ENCODE measurements at places on chromosomes 6 and 20. TPM values are rescaled to one million over a fixed set of nuclear protein-coding genes. Genes with fewer than 3 reads are reported as not detected.

The BRD2 gene
- total RNA-seq = 187 TPM

The SPTLC3 gene
- total RNA-seq = 0.23 TPM

GRCh38 chr6:101845172-101845571, 451.7 kb downstream of the GRIK2 start:
- no peaks in the 10 kb centered on the region for H3K27me3 ChIP-seq
- no peaks in the 10 kb centered on the region for H3K4me1 ChIP-seq
- H3K36me3 ChIP-seq = no peaks in the 10 kb centered on the region
- no peak overlapping the region for H3K27ac ChIP-seq
- DNase-seq = no peak
- H3K4me3 ChIP-seq = no peak overlapping the region

GRCh38 chr6:138590796-138591709, 91.8 kb upstream of the NHSL1 start:
- H3K27ac ChIP-seq = no peak overlapping the region
- peak; percentile 75 for DNase-seq
- H3K27me3 ChIP-seq = no peaks in the 10 kb centered on the region
- H3K4me3 ChIP-seq = no peak overlapping the region
- no peaks in the 10 kb centered on the region for H3K36me3 ChIP-seq

The CALHM4 gene
- total RNA-seq = 0.72 TPM

The TUBB2B gene
- 3.6 TPM for total RNA-seq

- no peaks in the 10 kb centered on the region for H3K4me1 ChIP-seq
- no peak overlapping the region for H3K27ac ChIP-seq
- no peaks in the 10 kb centered on the region for H3K36me3 ChIP-seq
- no peaks in the 10 kb centered on the region for H3K27me3 ChIP-seq
- H3K4me3 ChIP-seq = no peak overlapping the region
- DNase-seq = no peak
These were observed 31.8 kb upstream of the RSPO4 start for GRCh38 chr20:1033751-1034414.

DNA sequence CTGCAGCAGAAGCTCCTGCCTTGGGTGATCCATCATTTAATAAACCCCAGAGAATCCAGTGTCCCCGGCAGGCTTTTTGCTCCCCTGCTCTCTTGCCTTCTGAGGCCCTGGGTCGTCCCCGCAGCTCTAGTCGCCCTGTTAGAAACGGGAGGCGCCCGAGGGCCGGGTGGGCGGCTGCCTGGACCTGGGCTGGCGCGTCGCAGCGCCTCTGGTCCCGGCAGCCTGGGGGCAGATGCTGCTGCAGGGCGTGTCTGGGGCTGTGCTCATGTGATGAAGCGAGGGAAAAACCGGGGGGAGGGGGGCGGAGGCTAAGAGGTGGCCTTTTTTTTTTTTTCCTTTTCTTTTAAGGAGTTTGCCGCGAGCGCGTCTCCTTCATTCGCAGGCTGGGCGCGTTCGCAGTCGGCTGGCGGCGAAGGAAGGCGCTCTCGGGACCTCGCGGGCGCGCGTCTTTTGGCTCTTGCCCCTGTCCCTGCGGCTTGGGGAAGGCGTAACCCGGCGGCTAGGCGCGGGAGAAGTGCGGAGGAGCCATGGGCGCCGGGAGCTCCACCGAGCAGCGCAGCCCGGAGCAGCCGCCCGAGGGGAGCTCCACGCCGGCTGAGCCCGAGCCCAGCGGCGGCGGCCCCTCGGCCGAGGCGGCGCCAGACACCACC, 394 bp downstream of the AKAP12 start:
- H3K36me3 ChIP-seq = no peaks in the 10 kb centered on the region
- peak; percentile 73 for DNase-seq
- peak overlapping the region; percentile 69 for H3K4me3 ChIP-seq
- no peaks in the 10 kb centered on the region for H3K27me3 ChIP-seq
- peaks cover 30% of the 10 kb centered on the region for H3K4me1 ChIP-seq

DNA sequence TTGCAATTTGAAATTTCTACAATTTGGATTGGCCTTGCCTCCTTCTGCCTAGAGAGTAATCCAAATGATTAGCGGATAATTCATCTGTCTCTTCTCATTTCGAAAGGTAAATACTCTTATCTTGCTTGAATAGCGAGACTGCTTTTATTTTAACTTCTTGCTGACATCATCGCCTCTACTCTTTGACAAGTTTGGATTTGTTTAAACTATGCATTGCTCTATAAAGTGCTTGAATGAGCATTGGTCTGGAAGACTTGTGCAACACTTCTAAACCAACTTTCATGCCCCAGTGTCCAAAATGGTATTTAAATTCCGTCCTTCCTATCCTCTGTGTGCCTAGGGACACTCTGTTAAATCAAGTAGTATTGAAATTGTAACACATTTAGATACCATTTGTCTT, 384.1 kb upstream of the SLC35B3 start:
- H3K4me3 ChIP-seq = no peak overlapping the region
- H3K36me3 ChIP-seq = no peaks in the 10 kb centered on the region
- DNase-seq = no peak
- no peaks in the 10 kb centered on the region for H3K27me3 ChIP-seq
- no peaks in the 10 kb centered on the region for H3K4me1 ChIP-seq
- H3K27ac ChIP-seq = no peak overlapping the region

The BTN1A1 gene
- total RNA-seq = not detected

DNA sequence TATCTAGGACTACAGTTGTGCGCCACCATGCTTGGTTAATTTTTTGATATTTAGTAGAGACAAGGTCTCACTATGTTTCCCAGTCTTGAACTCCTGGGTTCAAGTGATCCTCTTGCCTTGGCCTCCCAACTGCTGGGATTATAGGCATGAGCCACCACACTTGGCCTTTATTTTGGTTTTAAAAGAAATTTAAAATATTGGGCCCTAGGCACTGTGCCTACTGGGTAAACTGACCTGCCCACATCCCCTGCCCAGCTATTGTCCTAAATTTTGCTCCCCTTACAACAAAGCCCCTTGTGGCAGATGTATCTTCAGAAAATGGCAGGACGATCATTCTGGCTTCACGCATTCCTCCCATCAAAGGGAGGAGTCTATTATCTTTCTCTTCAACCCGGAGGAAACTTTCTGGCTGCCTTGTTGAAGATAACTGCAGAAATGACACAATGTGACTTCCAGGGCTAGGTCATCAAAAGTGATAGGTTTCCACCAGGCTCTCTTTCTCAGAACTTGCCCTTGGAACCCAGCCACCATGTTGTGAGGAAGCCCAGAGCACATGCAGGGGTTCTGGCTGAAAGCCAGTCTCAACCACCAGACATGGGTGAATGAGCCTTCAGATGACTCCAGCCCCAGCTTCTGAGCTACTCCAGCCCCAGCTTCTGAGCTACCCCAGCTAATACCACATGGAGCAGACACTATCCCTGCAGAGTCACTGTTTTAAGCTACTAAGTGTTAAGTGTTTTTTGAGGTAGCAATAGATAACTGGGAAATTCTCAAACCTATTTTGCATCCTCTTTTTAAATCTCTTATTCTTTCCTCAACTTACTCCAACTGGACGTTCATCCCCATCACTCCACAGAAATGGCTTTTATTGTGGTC, 4.6 kb upstream of the GUCA1B start:
- no peak overlapping the region for H3K27ac ChIP-seq
- H3K4me3 ChIP-seq = no peak overlapping the region
- no peaks in the 10 kb centered on the region for H3K36me3 ChIP-seq

The APCDD1L gene
- total RNA-seq = 0.88 TPM

DNA sequence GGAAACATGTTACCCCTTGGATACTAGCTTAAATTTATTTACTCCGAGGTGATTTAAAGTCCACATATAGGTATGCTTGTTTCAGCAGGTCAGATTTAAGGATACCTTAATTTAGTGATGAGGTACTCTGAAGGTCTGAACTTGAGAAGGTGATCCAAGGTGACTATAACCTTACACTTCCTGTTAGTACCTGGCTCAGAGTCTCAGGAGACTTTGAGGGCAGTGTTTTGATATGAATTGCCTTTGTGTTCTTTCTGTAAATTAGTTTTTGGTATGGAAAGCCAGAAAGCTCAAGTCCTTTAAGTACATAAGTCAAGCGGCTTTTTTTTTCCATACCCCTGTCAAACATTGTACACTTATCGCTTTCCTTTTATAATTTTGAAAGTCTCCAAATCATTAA, 489.0 kb downstream of the CDKAL1 start:
- no peak overlapping the region for H3K4me3 ChIP-seq
- peak overlapping the region; percentile 75 for H3K27ac ChIP-seq
- no peaks in the 10 kb centered on the region for H3K36me3 ChIP-seq

The TMEM74B gene
- total RNA-seq = 1.1 TPM

DNA sequence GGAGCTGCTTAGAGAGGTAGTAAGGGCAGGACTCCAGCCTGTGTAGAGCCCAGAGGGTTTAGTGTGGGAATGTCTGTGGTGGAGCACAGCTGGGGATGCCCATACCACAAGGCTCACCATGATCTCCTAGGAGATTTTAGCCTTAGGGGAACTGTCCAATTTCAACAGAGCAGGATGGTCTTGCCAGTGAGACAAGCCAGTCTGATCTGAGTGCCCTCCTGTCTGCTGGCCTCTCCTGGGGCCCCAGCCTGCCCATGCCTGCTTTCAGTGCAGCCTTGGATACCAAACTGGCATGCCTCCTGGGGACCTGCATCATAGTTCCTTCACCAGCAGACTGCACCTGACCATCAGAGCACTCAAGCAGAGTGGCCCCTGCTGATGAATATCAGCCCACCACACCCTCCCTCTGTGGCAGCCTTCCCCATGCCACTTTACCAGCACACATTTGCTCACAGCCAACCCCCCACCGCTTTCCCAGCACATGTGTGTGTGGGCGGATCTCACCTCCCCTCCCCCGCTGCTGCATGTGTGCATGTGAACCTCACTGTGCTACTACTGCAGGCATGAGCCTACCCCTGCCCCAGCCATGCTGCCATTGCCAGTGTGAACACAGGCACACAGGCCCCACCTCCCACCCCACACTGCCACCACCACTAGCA, 7.9 kb upstream of the TREM1 start:
- no peak overlapping the region for H3K4me3 ChIP-seq
- H3K36me3 ChIP-seq = no peaks in the 10 kb centered on the region
- no peak overlapping the region for H3K27ac ChIP-seq
- H3K27me3 ChIP-seq = peaks cover 8% of the 10 kb centered on the region

DNA sequence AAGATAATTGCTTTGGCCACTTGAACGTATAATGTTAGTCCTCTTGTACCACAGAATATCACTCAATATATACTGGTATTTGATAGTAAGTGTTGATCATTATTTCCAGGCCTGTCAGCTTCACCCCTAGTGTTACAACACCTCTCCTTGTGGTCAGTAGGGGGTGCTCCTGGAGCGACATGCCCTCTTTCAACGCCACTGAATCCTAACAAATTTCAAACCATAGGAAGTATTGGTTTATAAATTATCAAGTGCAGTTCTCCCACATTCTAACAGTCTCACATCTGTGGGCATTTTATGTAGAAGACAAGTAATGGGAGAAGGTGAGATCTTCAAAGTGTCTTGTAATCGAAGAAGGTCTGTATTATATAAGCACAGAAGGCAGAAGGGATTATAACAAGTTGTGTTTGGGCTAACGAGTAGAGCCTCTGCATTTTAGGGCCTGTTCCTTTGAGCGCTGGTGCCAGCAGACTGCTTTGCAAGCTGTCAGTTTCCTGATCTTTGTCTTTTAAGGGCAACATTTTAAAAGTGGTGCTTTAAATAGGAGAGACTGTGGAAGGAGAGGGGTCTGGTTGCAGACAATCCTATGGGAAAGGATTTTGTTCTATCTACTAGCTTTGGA, 57.1 kb upstream of the CEP162 start:
- no peak overlapping the region for H3K27ac ChIP-seq
- no peaks in the 10 kb centered on the region for H3K36me3 ChIP-seq
- no peaks in the 10 kb centered on the region for H3K4me1 ChIP-seq
- H3K27me3 ChIP-seq = peaks cover 13% of the 10 kb centered on the region

DNA sequence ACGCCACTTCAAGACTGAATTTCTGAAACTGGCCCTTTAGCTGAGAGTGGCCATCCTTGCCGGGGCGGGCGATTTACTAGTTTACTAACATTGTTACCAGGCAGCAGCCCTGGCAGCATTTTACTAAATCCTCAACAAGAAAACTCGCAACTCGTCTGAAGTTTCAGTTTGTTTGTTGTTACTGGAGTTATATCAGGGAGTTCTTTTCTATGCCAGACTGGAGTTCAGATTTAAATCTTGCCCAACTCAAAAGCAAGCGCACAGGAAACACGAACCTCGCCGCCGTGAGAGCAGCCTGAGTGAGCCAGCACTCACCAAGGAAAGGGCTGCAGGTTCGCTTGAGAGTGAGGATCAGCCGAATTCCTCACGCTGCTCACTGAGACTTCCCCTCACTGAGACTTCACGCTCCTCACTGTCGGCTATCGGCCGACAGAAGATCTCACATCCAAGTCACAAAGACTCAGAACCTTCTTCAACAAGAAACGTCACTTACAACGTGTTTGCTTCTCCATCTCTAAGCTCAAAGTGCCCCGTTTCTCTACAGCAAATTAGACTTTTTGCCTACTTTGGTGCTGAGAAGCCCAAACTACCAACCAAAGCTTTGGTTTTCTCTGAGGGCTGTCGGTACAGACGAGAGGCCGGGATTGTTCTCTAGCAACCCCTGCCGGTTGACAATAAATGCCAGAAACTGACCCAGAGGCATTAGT, 78.9 kb downstream of the OLIG3 start:
- no peaks in the 10 kb centered on the region for H3K36me3 ChIP-seq
- H3K4me3 ChIP-seq = no peak overlapping the region
- no peaks in the 10 kb centered on the region for H3K4me1 ChIP-seq
- peaks cover 19% of the 10 kb centered on the region for H3K27me3 ChIP-seq
- H3K27ac ChIP-seq = no peak overlapping the region
- DNase-seq = peak; percentile 73

DNA sequence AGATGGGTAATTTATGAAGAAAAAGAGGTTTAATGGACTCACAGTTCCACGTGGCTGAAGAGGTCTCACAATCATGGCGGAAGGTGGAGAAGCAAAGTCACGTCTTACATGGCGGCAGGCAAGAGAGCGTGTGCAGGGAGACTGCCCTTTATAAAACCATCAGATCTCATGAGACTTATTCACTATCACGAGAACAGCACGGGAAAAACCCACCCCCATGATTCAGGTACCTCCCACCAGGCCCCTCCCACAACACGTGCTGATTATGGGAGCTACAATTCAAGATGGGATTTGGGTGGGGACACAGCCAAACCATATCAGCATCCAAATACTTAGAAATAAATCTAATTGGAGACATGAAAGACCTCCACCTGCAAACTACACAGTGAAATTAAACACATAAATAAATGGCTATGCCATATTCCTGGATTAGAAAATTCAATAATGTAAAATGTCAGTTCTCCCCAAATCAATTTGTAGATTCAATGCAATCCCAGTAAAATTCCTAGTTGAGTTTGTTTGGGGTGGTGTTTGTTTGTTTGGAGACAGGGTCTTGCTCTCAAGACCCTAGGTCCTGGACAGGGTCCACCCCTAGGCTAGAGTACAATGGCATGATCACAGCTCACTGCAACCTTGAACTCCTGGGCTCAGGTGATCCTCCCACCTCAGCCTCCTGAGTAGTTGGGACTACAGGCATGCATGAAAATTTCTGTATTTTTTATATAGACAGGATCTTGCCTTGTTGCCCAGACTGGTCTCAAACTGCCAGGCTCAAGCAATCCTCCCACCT, 101.6 kb downstream of the TAF4 start:
- no peaks in the 10 kb centered on the region for H3K36me3 ChIP-seq
- no peak overlapping the region for H3K4me3 ChIP-seq
- H3K4me1 ChIP-seq = no peaks in the 10 kb centered on the region
- peaks cover 3% of the 10 kb centered on the region for H3K27me3 ChIP-seq
- H3K27ac ChIP-seq = no peak overlapping the region
- no peak for DNase-seq

The BPIFB1 gene
- total RNA-seq = not detected

All from endothelial cell of umbilical vein (primary cell).